ENCODE measurements at places on chromosomes 7 and 10.

GRCh38 chr10:72794260-72794659 is 99.3 kb upstream of the OIT3 start:
- DNase-seq, result peak; percentile 74

DNA sequence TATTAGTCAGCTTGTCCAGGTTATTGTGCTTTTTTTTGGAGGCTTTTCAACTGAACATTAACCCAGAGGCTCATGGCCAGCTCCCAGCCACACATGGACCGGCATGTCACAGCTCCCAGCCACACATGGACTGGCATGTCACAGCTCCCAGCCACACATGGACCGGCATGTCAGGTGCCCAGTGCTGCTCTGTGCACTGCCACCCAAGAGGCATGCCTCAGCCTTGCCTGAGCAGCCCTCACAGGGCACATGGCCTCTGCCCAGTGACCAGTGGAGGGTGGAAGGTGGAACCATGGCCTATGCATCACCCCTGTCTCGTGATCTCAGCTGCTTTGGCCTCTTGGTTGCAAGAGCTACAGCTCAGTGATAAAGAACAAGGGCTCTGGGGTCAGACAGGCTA is 119.8 kb downstream of the OAT start:
- DNase-seq, result no peak

GRCh38 chr10:7046615-7047014 is 364.2 kb downstream of the SFMBT2 start:
- peak; percentile 40 for DNase-seq

GRCh38 chr10:122637376-122637775 is 62.3 kb downstream of the C10orf120 start:
- no peak for DNase-seq

DNA sequence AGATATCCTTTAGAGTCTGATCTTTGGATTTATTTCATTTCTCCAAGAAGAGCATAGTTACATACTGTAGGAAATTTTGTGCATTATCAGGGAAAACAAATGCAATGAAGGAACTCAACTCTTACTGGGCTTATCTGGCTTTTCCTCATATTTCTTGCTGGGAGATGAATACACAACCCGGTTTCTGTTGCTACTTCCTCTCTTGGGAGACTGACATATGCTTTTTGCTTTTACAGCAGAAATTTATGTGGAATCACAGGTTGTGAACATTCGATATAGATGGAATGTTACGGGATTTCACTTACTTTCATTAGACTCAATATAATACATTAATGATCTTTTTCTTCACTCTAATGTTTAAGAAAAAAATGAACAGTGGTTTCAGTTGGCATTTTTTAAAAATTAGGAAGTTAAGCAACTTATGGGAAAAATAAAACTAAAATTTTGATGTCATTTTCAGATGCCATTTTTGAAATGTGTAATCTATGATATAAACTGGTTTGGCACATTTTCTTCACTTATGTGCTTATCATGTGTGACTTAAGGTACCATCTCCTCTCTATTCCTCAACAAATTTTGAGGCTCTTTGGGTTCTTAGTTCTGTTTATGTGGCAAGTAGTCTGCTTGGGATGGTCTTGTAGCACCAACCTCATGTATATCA is 7.1 kb downstream of the SND1 start:
- peak; percentile 18 for DNase-seq

GRCh38 chr10:110778211-110778610 is 93.5 kb upstream of the PDCD4 start:
- no peak for DNase-seq

DNA sequence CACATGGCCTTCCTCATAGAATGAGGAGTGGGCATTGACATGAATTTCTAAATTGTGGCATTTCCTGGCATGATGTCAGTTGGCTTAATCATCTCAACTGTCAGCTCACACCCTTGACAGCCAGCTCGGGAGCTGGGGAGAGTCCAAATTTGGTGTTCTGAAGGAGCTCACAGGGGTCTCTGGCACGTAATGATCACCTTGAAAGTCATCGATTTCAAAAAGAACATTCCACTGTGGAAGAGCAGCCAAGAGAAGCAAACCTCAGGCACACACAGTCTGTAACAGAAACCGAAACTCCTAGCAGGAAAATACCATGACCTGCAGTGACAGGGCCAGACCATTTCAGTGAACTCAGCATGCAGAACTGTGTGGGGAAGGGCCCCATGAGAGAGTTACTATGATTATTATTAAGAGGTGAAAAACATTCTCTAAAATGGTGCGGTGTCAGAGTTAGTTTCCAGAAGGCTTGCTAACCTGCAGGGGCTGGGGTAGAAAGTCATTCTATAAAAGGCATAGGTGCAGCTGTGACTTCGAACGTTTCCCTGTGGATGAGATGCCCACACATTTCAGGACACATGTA is 26.4 kb upstream of the KLF6 start:
- peak; percentile 85 for DNase-seq

- DNase-seq, result no peak
Observed at GRCh38 chr10:93379731-93380575, 102.2 kb downstream of the MYOF start.
